ENCODE measurements at places on chromosomes 2 and 18.
A peak's percentile ranks its signal among the peaks of the same experiment; 100 is the strongest.

GRCh38 chr2:85255813-85256594 lies 71.8 kb downstream of the TGOLN2 start:
- peak; percentile 85 for DNase-seq

DNA sequence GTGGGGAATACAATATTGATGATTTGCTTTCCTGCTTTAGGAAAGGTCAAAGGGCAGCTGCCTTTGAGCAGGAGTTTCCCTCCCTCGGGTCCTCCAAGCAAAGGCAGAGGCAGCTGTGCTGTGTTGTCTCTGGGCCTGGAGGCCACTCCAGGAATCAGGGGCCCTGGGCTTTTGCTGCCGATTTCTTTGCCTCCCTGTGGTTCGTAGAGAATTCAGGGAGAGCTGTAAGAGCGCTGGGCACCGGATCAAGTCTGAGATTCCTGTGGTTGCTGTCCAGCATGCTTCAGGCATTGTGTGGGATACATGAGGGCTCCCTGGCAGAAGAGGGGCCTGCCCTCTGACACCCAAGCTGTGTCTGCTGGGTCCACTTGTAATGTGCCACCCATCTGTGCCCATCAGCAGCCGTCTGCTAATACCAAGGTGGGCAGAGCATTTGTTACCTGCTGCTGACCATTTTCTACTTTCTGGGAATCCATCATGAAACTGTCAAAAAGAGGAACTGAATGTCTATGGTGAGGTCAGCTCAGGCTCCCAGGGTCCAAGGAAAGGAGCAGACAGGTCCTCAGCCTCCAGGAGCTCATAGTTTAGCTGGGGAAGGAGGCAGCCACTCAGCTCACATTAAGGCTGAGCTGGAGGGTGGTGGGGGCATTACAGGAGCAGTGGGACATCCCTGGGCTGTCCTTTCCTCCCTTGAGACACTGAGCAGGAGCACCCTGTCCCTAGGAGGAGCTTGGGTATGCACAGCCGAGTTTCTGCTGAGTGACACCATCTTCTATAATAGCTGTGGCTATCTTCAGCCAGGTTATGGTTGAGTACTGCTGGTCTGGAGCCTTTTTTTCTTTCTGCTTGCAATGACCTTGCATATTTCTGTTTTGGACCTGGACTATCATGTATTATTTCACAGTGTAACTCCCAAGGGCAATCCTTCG lies 68.5 kb downstream of the CTIF start:
- peak; percentile 92 for DNase-seq

DNA sequence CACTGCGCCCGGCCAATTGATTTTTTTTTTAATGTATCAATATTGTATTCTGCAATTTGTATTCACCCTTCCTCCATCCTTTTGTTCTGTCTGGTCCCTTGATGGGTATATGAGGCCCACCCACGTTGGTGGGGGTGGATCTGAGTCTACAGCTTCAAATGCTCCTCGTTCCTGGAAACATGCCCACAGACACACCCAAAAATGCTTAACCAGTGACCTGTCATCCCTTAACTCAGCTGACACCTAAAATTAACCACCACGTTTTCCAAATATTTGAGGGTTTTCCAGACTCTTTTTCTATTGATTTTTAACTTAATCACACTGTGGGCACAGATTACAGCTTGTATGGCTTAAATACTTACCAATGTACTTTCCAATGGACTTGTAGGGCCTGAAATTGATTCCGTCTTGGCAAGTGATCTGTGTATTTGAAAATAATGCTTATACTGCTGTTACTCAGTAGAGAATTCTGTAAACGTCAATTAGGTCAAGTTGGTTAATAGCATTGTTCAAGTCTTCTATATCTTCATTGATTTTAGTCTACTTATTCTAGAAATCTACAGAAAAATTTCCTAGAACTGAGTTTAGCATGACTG lies 34.4 kb upstream of the CYP27C1 start:
- peak; percentile 79 for DNase-seq

DNA sequence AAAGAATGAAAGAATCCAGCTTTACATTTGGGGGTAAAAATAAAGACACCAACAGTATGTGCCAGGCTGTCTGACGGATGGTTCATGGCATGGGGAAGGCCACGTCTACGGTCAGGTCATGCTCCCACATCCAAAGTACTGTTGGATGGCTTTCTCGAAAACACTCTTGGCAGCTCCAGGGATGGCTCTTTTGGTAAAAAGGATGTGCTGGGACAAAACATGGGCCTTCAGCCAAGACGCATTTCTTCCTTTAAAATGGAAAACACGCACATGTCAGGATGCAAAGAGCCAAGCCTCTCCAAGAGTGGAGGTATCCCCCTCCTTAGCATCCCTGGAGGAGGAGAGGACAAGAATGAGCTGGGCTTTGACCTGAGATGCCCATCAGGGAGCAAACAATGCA lies 376.5 kb upstream of the KLHL29 start:
- no peak for DNase-seq

GRCh38 chr2:7844414-7844965 lies 837.4 kb upstream of the ID2 start:
- peak; percentile 19 for DNase-seq

All from fibroblast of skin of back (primary cell).